ENCODE measurements at places on chromosomes 12 and 14.
A peak's percentile ranks its signal among the peaks of the same experiment; 100 is the strongest.

DNA sequence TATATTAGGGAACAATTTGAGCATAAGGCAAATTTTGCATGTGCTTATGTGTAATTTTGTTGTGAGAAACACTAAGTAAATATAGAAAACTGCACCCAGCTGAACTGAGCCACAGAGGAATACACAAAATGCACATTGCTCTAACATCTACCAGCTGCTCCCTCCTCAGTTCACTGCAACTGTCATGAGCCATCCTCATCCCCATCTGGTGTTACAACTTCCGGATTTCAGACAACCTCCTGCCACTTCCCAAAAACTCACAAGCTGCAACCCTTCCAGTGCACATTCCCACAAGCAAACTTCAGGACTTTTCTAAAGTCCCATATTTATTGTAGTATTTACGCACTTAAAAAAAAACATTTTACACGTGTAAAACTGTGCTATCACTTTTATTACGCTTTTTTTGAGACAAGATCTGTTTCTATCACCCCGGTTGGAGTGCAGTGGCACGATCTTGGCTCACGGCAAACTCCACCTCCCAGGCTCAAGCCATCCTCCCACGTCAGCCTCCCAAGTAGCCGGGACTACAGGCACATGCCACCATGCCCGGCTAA is 169.1 kb upstream of the TBX3 start:
- no peak for DNase-seq
- no peaks in the 10 kb centered on the region for H3K36me3 ChIP-seq
- H3K4me1 ChIP-seq: no peaks in the 10 kb centered on the region
- H3K27ac ChIP-seq: no peak overlapping the region

GRCh38 chr12:115938794-115939377 is 338.6 kb downstream of the MED13L start:
- DNase-seq: no peak
- peaks cover 2% of the 10 kb centered on the region for H3K36me3 ChIP-seq
- no peak overlapping the region for H3K4me3 ChIP-seq
- no peaks in the 10 kb centered on the region for H3K4me1 ChIP-seq
- H3K27ac ChIP-seq: no peak overlapping the region

GRCh38 chr14:53285064-53285463 is 131.9 kb upstream of the DDHD1 start:
- peaks cover 4% of the 10 kb centered on the region for H3K36me3 ChIP-seq
- peak overlapping the region; percentile 47 for H3K27ac ChIP-seq
- H3K4me3 ChIP-seq: no peak overlapping the region
- no peak for DNase-seq

- no peak overlapping the region for H3K4me3 ChIP-seq
- no peak overlapping the region for H3K27ac ChIP-seq
- peaks cover 4% of the 10 kb centered on the region for H3K36me3 ChIP-seq
- no peaks in the 10 kb centered on the region for H3K27me3 ChIP-seq
Observed at GRCh38 chr14:54737132-54737711, 165.4 kb downstream of the GCH1 start.

GRCh38 chr12:74490390-74491064 is 47.1 kb upstream of the ATXN7L3B start:
- H3K36me3 ChIP-seq: no peaks in the 10 kb centered on the region
- DNase-seq: no peak
- H3K4me1 ChIP-seq: peaks cover 30% of the 10 kb centered on the region
- no peak overlapping the region for H3K27ac ChIP-seq
- peak overlapping the region; percentile 33 for H3K4me3 ChIP-seq

DNA sequence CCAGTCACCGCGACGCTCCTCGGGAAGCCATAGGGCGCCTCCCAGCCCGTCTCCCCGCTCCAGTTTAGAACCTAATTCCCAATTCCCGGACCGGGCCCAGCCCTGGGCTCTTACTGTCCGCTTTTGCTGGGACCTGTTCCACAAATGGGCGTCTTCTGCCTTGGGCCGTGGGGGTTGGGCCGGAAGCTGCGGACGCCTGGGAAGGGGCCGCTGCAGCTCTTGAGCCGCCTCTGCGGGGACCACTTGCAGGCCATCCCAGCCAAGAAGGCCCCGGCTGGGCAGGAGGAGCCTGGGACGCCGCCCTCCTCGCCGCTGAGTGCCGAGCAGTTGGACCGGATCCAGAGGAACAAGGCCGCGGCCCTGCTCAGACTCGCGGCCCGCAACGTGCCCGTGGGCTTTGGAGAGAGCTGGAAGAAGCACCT is 797 bp downstream of the UNG start:
- H3K4me3 ChIP-seq: peak overlapping the region; percentile 96
- H3K36me3 ChIP-seq: peaks cover 15% of the 10 kb centered on the region
- H3K4me1 ChIP-seq: peaks cover 46% of the 10 kb centered on the region
- H3K27me3 ChIP-seq: no peaks in the 10 kb centered on the region
- peak overlapping the region; percentile 92 for H3K27ac ChIP-seq
- DNase-seq: no peak

DNA sequence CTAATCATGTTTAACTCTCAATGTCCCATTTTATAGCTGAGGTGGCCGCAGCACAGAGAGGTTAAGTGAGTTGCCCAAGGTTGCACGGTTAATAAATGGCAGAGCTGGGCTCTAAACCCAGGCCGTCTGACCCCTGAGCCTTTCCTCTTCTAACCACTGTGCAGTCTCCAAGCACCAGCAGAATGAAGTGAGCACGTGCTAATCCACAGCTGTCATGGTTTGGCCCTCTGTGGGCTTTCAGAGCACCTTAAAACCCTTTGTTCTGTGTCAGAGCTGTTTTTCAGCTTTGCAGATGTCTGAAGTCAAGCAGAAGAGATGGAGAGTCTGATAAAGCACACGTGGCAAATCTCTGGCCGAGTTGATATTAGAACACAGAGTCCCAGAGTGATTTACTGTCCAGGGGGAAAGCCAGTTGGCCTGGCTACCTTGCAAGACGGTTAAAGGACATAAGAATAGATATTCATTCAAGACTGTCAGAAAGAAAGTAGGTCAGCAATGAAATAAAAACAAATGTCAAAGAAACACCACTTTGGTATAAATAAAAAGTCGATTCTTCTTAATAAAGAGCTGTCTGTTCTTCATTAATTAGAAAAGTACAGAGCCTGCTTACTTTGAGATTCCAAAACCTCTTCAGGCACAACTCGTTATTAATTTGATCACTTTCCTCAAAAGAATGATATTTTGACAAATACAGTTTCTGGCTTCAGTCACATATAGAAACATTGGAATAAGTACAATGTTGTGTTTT is 107.3 kb downstream of the CRADD start:
- no peak for DNase-seq
- peaks cover 28% of the 10 kb centered on the region for H3K4me1 ChIP-seq
- no peak overlapping the region for H3K27ac ChIP-seq
- H3K4me3 ChIP-seq: no peak overlapping the region
- H3K27me3 ChIP-seq: no peaks in the 10 kb centered on the region

DNA sequence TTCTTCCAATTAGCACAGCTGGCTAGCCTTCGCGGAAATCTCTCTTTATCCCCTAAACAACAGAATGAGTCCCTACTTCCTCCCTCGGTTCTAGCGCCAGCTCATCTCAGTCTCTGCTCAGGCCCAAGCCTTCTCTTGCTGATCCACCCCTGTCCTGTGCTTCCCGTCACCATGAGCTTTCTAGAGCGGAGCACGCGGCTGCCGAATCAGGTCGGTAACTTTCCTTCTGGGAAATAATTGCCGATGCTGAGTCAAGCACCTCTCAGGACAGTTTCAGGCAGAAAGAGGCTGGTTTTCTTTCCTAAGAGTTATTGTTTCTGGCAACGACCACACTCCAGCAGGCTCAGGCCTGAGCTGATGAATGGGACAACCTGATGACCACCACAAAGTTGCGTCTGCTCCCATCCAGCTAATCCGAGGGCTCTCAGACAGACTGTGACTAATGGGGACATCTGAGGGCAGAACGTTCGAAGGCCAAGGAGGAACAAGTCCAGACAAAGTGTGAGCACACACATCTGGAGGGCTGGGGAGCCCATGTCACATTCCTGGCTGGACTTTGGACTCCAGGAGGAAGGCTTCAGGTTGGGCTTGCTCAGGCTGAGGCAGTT is 13.6 kb upstream of the GPR68 start:
- no peak for DNase-seq
- H3K36me3 ChIP-seq: no peaks in the 10 kb centered on the region
- no peak overlapping the region for H3K4me3 ChIP-seq
- H3K27ac ChIP-seq: no peak overlapping the region
- peaks cover 15% of the 10 kb centered on the region for H3K4me1 ChIP-seq
- peaks cover 2% of the 10 kb centered on the region for H3K27me3 ChIP-seq

DNA sequence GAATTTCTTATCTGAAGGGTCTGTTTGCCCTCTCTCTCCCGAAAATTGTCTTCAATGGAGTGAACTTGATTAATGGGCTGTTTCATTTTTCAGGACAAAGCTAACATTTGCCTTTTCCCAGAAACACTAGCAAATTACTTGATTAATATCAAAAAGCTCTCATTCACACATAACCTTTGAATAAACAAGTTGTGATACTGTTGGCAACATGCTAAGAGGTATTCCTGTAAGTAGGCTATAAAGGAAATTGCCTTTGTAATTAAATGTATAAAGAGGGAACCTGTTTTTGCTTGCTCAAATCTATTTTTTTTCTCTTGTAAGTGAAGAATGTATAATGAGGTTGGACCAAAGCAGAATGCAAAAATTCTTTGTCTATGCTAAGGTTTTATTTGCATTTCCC is 457.2 kb downstream of the TMTC2 start:
- H3K27me3 ChIP-seq: no peaks in the 10 kb centered on the region
- no peaks in the 10 kb centered on the region for H3K36me3 ChIP-seq
- no peak overlapping the region for H3K4me3 ChIP-seq
- no peaks in the 10 kb centered on the region for H3K4me1 ChIP-seq

- no peak overlapping the region for H3K27ac ChIP-seq
- no peak for DNase-seq
- H3K4me1 ChIP-seq: no peaks in the 10 kb centered on the region
- peaks cover 5% of the 10 kb centered on the region for H3K36me3 ChIP-seq
- H3K27me3 ChIP-seq: peaks cover 18% of the 10 kb centered on the region
- H3K4me3 ChIP-seq: no peak overlapping the region
Observed at GRCh38 chr14:100605706-100606686, 18.8 kb upstream of the BEGAIN start.

GRCh38 chr12:103879048-103879692 is 38.1 kb upstream of the NT5DC3 start:
- no peak overlapping the region for H3K4me3 ChIP-seq
- peaks cover 30% of the 10 kb centered on the region for H3K4me1 ChIP-seq
- no peak for DNase-seq
- H3K36me3 ChIP-seq: peaks cover 4% of the 10 kb centered on the region

GRCh38 chr14:70823281-70823680 is 14.0 kb upstream of the MAP3K9 start:
- peaks cover 11% of the 10 kb centered on the region for H3K4me1 ChIP-seq
- H3K27ac ChIP-seq: no peak overlapping the region
- H3K36me3 ChIP-seq: no peaks in the 10 kb centered on the region
- no peak for DNase-seq
- peaks cover 41% of the 10 kb centered on the region for H3K27me3 ChIP-seq
- peak overlapping the region; percentile 79 for H3K4me3 ChIP-seq

DNA sequence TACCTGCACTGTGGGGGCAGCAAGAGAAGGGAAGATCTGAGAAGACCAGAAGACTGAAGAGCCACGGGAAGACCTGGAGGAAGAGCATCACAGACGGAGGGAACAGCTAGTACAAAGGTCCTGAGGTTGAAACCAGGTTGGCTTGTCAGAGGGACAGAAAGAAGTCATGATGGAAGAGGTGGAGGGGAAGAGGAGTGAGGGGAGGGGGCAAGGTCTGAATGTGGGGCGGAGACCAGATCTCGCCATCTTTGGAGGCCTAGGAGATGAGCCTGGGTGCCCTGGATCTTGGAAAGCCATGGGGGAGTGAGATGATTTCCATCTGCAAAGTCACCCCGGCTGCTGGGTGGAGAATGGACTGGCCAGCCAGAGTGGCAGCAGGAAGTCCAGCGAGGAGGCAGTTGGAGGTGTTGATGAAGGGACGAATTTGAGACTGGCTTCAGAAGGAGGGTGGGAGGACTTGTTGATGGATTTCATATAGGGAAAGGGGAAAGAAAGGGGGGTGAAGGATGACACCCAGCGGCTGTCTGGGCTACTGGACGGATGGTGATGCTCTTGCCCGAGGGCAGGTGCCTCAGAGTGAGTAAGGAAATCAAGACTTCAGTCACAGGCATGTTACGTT is 14.6 kb upstream of the UBC start:
- H3K27ac ChIP-seq: peak overlapping the region; percentile 0
- H3K4me1 ChIP-seq: peaks cover 28% of the 10 kb centered on the region
- DNase-seq: no peak
- H3K4me3 ChIP-seq: peak overlapping the region; percentile 87
- H3K27me3 ChIP-seq: peaks cover 14% of the 10 kb centered on the region

- H3K36me3 ChIP-seq: peaks cover 72% of the 10 kb centered on the region
- no peaks in the 10 kb centered on the region for H3K27me3 ChIP-seq
- H3K4me1 ChIP-seq: peaks cover 6% of the 10 kb centered on the region
- no peak overlapping the region for H3K27ac ChIP-seq
Observed at GRCh38 chr14:71693381-71693780, 238.8 kb upstream of the RGS6 start.

DNA sequence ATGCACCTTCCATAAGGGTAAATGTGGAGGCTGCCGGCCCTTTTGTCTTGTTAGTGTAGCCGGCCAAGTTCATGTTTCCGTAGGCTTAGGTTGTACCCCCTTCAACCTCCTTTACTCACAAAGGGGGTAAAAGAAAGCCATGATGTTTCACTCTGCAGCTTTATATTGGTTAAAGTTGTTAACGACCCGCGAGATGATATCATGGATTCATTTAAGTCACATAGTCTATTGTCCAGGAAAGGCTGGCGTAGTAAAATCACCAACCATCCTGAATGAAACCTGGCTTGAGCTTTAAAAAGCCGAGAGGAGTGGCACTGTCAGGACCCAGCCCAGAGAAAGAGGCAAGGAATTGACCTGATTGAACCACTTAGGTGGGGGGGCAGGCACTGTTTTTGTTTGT is 1.3 kb downstream of the UNG start:
- H3K4me3 ChIP-seq: peak overlapping the region; percentile 85
- H3K36me3 ChIP-seq: peaks cover 16% of the 10 kb centered on the region
- no peak for DNase-seq
- H3K27ac ChIP-seq: peak overlapping the region; percentile 92

GRCh38 chr12:80593766-80594165 is 113.7 kb upstream of the MYF6 start:
- no peaks in the 10 kb centered on the region for H3K36me3 ChIP-seq
- H3K4me1 ChIP-seq: no peaks in the 10 kb centered on the region
- no peak overlapping the region for H3K27ac ChIP-seq
- DNase-seq: no peak

DNA sequence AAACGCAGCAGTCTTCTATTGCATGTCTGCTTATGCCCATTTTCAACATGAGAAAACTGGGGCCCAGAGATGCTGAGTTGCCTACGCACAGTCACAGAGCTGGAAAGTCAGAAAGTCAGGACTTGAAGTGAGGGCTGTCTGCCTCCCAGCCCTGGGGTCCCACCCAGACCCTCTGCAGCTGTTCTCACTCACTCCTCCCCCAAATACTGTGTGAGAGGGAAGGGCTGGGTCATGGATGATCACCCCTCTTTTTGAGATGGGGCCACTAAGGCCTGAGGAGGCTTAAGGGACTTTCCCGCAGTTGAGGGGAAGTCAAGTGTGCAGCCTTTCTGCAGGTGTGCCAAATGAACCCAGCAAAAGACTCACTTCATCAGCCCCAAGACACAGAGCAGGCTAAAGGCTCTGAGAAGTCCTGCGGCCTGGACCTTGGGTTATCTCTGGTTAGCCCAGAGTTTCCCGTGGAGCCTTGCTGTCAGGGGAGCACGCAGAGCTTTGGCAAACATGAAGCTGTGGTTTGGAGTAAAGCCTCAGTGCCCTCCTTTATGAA is 18.7 kb downstream of the DTX1 start:
- peak; percentile 87 for DNase-seq
- H3K27ac ChIP-seq: peak overlapping the region; percentile 92
- H3K27me3 ChIP-seq: no peaks in the 10 kb centered on the region
- peak overlapping the region; percentile 66 for H3K4me3 ChIP-seq
- peaks cover 63% of the 10 kb centered on the region for H3K36me3 ChIP-seq

GRCh38 chr12:131114942-131115584 is 161.4 kb downstream of the ADGRD1 start:
- H3K4me1 ChIP-seq: peaks cover 4% of the 10 kb centered on the region
- peaks cover 6% of the 10 kb centered on the region for H3K27me3 ChIP-seq
- no peaks in the 10 kb centered on the region for H3K36me3 ChIP-seq
- no peak for DNase-seq
